CD8-positive, alpha-beta memory T cell (primary cell): ENCODE measurements at places on chromosomes 1 and 21.

DNA sequence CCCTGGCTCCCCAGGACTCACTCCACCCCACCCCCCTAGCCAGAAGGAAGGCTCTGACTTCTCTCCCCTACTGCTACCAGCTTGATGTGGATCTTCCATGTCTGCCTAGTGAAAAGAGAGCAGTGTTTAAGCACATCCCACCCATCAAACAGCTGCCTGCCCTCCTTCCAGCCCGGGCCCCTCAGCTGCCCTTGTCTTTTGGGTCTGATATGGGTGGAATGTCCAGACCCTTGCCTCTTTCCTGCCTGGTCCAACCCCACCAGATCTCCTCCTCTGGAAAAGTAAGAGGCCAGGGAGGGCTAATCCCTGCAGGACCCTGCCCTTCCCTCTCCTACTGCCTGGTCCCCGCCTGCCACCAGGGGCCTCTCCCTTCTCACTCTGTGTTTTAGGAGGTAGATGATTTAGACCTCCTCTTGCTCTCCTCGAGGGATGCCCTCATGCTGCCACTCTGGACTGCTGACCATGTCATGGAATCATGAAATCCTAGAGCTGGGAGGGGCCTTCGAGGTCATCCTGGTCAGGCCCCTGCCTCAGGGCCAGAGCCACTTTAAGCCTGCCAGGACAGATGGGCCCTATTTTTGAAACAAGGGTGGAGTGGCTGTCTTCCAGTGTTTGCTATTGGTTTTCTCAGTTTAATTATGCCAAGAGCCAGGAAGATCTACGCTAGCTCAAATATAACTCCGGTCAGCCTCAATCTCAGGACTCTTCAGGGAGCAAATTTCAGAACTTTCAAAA is 15.8 kb upstream of the HSPG2 start:
- DNase-seq, result no peak

GRCh38 chr1:98333406-98333805 is 328.1 kb upstream of the SNX7 start:
- DNase-seq, result no peak

GRCh38 chr1:186722711-186723309 is 42.6 kb upstream of the PTGS2 start:
- no peak for DNase-seq

DNA sequence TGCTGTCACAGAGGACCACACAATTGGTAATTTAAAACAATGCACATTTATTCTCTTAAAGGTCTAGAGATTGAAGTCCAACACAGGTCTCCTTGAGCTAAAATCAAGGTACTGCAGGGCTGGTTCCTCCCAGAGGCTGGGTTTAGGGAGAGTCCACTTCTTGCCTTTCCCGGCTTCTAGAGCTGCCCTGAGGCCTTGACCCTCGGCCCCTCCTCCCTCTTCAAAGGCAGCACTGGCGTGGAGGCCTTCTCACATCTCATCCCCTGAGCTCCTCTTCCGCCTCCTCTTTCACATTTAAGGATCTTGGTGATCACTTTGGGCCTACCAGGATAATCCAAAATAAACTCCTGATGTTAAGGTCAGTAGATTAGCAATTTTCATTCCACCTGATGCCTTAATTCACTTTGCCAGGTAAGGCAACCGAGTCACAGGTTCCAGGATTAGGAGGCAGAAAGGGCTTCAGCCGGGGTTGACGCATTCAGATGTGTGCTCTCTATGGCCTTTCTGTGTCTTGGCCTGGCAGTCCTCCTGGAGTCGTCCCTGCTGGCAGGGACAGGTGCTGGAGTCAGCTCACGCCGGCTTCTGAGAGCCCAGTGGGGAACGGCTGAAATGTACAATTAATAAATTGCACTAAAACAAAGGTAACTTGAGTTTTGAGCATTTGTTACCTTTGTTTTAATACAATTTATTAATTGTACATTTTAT is 61.2 kb upstream of the ABCG1 start:
- no peak for DNase-seq

GRCh38 chr1:73066866-73067265 is 784.5 kb upstream of the NEGR1 start:
- DNase-seq, result no peak

DNA sequence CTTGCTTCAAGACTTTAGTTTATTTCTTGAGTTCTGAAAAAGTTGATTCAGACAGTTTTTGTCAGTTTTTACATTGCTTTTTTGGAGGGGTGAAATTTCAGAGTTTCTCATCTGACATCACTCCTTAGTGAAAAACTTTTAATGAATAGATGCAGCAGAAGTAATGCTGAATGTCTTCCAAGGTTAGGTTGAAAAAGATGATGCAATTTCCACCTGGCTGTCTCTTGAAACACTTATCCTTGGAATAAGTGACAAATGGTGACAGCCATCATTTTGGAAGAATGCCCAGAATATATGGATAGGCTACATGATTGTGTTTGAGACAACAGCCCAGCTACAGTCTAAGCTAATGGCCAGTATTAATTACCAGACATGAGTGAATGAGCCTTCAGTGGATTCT is 140.8 kb downstream of the ZNF644 start:
- DNase-seq, result no peak

GRCh38 chr1:77218477-77219165 is 609 bp downstream of the PIGK start:
- DNase-seq, result no peak

- no peak for DNase-seq
These were observed 15.0 kb upstream of the KCNN3 start for GRCh38 chr1:154884869-154885701.

GRCh38 chr1:85027242-85027983 is 20.9 kb downstream of the MCOLN3 start:
- DNase-seq, result peak; percentile 45

DNA sequence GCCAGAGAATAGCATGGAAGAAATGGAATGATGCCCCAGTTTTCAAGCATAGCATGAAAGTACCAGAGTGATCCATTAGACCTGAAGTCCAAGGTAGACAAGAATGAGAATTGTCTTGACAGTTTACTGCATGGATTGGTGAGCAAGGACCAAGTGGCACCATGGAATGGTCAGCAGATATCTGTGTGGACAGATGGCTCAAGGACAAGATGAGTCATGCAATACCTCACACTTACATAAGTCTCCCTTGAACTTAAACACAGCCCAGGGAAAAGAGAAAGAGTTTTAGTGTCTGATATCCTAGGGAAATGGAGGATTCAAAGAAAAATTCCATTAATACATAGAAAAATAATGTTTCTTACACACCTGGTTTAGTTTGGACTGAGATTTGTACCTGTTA is 195.2 kb downstream of the MRPL39 start:
- DNase-seq, result no peak

GRCh38 chr1:45622524-45623394 is 1.1 kb downstream of the CCDC17 start:
- DNase-seq, result no peak

- no peak for DNase-seq
These were observed 886.2 kb downstream of the LTN1 start for GRCh38 chr21:28106370-28106890.

DNA sequence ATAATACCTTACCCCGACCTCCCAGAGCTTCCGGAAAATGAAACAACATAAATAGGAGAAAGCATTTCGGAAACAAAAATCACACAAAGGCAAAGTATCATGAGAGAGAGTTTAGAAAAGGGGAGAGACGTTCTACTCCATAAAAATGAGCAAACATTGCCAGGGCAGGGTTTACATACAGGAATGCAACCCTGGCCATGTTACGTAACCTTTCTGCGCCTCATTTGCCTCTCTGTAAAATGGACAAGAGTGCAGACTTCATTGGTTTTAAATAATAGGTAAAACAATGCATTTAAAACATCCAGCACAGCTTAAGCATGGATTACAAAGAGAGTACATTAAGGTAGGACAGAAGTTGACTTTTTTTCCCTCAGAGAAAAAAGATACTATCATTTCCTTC is 45.6 kb downstream of the PHC2 start:
- DNase-seq, result no peak

DNA sequence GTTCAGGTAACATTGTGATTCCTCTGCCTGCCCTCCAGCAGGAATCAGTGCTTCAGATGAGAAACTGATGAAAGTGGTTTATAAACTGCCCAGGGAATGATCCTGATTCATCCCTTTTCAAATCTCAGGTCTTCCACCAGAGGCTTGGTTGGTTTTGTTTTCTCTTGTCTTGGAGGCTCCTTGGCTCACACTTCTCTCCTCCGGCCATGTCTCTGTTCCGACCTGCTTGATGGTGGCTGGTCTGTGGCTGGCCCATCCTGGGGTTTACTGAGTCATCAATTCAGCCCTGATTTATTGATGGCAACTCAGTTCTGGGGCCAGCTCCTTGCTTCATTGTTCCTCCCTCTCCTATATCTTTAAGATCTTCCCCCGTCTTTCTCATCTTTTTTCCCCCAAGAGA is 56.6 kb upstream of the SLC2A1 start:
- no peak for DNase-seq

GRCh38 chr21:35900539-35900938 is 159.8 kb downstream of the SETD4 start:
- DNase-seq, result no peak

DNA sequence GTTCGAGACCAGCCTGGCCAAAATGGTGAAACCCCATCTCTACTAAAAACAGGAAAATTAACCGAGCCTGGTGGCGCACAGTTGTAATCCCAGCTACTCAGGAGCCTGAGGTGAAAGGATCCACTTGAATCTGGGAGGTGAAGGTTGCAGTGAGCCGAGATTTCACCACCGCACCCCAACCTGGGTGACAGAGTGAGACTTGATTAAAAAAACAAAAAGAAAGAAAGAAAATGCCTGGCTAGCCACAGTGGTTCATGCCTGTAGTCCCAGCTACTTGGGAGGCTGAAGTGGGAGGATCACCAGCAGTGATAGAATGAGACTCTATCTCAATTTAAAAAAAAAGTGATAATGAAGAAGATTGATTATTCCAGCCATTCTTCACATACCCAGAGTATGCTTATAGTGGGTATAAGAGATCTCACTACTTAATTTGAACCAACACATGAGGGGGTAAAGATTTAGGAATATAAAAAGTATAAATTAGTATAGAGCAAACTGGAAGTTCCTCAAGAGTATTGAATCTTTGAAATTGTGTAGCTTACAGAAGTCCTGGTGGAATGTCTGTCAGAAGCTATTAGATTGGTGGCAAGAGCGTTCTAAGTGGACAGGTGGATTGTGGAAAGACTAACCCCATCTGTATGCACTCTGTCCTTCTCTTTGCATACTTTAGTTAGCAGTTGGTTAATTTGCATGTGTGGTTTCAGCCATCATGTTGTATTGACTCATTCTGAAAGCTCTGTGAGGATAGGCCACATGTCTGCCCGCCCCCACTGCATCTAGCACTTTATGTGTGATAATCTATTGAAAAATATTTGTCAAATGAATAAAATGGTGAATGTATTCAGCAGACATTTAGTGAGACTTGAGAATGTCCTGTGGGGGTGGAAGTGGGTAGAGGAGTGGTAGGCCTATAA is 25.0 kb downstream of the RLF start:
- DNase-seq, result no peak

DNA sequence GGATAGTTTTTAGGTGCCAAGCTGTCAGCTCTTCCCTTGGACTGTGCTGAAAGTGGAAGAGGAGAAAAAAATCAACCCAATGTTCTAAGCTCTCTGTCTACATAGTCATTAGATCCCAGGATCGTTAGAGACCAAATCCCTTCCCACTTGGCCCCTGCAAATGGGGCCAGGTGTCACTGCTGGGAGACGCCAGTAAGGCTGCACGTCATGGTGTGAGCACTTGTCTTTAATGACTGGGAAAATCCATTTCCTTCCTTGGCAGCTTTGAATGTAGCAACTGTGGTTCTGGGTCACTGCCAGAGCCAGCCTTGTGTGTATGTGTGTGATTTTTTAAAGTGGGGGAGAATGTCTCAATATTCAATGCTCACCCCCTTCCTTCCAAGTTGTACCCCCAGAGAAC is 59.9 kb downstream of the MAN1C1 start:
- DNase-seq, result no peak

DNA sequence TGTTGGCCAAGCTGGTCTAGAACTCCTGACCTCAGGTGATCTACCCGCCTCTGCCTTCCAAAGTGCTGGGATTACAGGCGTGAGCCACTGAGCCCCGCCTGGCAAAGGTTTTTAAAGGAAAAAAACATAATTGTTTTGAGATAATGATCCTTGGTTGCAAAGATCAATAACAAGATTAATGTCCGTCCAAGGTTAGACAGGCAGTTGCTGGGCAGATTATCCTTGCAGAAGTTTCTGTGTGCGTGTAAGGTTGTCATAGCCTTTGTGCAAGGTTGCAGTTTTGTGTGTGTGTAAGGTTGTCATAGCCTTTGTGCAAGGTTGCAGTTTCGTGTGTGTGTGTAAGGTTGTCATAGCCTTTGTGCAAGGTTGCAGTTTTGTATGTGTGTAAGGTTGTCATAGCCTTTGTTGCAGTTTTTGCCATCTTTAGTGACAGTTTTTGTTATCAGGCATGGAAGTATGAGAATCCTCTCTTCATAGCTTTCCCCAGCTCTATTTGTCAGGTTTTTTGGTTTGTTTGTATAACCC is 3.6 kb downstream of the YBEY start:
- no peak for DNase-seq

DNA sequence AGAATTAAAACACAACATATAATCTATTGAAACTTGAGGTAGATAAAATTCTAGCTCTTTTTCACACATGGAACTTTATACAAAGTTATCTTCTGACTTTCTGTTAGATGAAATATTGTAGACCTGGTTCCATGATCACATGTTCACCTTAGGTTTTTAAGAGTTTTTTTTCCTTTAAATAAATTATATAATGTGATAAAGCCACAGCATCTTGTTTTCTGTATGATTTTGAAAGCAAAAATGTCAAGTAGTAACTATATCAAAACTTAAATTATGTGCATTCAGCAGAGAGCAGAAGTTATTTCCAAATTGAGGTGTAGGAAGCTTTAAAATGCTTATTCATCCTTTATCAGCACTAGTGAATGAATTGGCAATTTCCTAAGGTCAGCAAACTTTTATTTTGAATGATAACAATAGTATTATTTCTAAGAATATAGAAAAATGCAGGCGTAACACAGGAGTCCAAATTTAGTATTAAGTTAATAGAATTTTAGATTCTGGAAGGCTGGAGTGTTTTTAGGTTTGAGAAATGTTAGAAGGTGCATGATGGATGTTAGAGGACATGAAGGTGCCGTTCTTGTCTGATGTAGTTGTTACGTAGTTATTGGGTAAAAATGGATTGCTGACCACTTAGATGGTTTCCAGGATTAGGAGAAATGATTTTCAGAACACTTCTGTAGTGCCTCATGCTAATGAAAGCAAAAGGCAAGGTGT is 17.5 kb downstream of the BACH1 start:
- DNase-seq, result no peak

DNA sequence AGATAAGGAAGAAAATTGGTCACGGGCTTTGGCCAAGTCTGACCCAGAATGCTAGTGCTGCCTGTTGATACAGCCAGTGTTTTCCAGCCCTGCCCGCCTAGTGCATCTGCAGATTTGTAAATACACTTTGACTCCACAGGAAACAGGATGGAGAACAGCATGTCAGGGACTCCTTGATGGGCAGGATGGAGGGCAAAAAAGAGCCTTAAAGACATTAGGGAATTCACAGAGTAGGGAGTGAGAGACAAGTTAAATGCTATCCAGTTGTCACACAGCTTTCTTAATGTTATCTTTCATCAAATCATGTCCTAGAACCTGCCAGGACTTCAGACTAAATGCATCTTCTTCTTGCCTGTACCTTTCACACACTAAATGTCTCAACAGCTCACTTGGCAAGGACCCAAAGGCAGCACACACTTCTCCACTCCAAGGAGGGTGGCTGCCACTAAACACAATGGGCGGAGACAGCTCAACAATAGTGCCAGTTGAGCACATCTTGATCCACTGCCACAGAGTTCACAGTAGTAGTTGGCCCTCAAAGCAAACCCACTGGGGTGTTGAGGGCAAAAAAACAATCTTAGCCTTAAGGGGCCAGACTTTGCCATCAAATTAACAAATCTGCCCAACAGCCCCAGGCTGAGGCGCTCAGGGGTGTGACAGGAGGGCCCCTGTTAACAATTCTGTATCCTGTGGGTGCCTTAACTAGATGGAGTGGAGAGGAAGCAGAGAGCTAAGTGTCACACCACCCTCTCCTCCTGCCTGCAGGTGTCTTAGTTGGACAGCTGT is 2.7 kb downstream of the HIVEP3 start:
- peak; percentile 78 for DNase-seq
